Activated CD4-positive, alpha-beta memory T cell treated with anti-CD3 and anti-CD28 coated beads, Interleukin-2, amount 10 ng/mL, durations not matched to agents 7 days and 5 days (primary cell): ENCODE measurements at places on chromosomes 6 and 20.

DNA sequence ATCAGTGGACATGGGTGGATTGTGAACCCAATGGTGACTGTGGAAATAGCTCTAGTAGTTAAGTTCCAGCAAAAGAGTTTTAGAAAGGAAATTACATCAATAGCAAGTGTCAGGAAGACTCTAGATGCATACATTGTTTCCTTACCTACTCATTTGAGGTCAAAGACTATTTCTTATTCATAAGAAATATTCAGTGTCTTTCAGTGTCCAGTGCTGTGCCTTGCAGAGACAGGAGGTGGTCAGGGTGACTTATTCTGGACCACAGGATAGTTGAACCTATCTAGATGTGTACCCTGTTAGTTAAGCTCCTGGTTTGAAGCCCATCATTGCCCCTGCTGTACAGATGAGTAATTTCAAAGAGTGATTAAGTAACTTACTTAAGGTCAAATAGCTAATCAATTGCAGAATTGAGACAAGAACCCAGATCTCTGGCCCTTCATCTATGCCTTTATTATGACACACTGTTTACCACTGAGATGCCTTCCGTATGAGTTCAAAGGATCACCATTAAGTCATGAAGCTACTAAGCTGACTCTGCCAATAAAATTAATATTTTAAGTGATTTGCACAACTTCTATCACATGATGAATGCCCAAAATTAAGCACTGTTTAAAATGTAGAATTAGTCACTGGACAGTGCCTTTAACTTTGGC lies 136.1 kb downstream of the PDSS2 start:
- no peak for DNase-seq

DNA sequence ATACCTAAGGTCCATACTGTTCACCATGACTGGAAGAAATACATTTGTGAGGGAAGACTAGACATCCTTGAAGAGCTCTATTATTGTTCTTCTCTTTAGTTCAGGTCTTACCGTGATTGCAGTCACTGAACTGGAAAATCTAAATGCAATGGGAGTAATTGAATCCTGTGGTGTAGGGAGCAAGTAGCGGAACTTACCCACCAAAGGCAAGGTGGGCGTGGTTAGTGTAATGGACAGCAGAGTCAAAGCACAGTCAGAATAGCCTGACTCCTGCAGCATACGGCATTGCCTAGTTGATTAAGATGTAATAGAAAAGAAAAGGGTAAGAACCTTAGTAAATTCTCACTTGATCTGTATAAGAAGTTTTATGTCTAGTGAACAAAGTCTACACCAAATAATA lies 679.7 kb upstream of the EPHA7 start:
- no peak for DNase-seq

DNA sequence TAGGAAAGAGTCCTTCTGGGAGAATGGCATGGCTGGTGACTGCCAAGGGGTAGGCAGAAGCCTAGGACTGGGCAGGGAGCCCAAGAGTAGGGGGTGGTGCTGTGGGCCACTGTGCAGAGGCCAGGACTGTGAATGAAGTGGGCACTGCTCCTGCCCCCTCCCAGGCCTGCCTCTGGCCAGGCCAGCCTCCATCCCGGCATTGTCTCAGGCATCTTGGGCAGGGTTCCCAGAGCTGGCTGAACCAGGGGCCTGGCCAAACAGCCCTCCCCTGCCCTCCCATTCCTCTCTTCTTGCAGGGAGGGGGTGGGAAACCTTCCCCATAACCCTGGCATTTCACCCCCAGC lies 81.6 kb downstream of the MRPL14 start:
- DNase-seq, result no peak

DNA sequence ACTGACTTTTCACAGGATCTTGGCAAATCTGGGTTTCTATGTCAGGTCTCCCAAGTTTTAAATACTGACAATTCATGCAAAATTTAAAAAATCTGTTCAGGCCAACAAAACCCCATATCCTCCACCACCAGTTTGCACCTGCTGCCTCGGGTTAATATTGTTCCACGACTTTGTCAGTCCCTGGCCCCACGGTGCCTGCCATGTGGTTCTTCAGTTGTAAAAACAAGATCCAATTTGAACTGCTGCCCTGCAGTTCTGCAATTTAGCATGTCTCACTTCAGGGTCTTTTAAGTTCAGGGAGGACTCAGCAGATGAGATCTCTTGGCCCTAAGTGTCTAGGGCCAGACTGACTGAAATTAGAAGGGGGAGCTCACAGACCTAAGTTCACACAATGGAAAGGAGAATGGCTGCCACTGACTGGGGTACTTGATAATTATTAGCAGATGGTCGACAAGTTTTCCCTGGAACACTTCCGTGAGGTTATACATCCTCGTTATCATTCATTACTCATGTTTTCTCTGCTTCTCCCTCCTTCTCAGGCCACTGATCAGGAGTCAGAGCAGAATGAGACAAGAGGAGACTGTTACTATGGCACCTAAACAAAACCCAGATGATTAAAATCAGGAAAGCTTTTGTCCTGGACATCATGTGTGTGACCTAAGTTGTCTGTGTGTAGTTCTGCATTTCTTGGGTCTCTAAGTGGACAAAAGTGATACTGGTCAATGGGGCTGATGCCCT lies 223.6 kb downstream of the KIF16B start:
- DNase-seq, result no peak

DNA sequence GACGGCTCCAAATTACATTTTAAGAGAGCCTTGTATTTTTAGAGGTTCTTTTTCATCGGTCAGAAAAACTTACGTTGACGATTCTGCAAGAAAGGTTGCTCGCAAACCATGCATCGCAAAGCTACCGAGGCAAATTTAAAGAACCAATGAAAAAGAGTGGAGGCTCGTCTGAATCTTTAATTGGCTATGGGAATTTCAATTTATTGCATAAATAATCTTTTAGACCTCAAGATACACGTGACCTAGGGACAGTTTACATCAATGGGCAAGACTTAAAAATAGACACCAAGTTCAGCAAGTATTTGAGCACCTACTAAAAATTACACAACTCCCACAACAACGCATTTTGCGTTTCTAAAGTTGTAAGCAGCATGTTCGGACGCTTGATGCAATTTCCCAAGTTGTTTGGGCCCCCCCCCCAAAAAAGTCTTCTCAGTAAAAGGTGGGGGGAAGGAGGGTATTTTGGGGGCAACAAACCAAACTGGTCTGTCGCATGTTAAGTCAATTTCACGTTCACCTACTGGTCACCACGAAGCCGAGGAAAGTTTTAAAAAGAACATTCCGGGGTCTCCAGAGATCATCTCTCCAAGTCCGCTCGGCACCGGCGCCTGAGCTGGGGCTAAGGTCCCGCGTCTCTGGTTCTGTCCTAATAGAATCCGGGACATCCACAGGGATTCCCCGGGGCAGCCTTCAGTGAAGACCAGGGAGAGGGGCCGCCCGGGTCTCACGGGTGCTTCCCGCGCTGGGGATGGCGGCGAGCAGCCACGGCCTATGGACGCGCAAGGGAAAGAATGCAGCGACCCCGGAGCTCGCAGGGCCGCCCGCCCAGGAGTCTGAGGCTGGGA lies 851 bp downstream of the SNX5 start:
- DNase-seq, result no peak

- DNase-seq, result no peak
Observed at GRCh38 chr6:138522611-138523010, 23.3 kb upstream of the NHSL1 start.

- DNase-seq, result no peak
Observed at GRCh38 chr6:36798852-36799251, 40.4 kb downstream of the CPNE5 start.

DNA sequence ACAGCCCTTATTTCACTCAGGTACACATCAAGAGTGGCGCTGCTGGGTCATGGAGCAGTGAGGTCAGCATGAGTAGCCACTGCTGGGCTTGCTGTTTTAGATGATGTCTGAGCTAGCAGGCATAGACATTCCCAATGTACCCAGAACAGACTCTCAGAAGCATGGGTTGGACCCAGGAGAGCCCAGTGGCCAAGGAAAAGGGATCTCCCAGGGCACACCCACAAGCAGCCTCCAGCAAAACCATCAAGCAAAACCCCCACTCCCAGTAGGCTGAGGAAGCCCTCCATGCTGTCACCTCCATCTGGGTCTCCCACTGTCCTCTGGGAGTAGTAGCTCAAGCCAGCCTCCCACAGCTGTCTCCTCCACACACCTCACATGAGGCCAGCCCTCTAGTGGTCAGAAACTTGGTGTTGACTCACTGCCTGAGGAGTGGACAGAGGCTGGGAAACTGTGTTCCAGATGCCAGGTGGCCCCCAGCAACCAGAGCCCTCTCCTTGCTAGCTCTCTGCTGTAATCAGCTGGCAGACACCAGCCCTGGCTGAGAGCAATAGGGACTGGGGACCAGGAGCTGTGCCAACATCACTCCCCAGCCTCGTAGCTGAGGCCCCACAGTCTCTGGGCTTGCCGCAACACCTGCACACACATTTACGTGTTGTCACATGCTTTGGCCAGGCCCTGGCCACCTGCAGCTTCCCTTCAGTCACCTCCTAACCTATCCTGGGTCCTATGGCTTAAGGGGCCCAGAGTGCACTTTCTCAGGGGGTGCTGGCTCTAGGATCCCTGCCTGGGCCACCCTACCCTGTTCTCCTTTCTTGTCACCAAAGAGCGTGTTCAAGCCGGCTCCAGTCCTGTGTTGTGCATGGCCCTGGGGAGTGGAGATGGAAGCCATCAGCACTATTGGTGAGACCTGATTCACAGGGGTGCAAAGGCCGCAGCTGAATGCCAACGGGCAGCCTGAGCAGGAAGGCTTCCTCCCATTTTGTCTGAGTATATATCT lies 1.9 kb upstream of the AP5S1 start:
- DNase-seq, result no peak

GRCh38 chr20:51487076-51487475 lies 55.4 kb downstream of the NFATC2 start:
- no peak for DNase-seq

- DNase-seq, result peak; percentile 45
Observed at GRCh38 chr6:142947714-142948480, 2.9 kb upstream of the HIVEP2 start.

GRCh38 chr20:23350904-23351838 lies 580 bp downstream of the NXT1 start:
- peak; percentile 68 for DNase-seq

DNA sequence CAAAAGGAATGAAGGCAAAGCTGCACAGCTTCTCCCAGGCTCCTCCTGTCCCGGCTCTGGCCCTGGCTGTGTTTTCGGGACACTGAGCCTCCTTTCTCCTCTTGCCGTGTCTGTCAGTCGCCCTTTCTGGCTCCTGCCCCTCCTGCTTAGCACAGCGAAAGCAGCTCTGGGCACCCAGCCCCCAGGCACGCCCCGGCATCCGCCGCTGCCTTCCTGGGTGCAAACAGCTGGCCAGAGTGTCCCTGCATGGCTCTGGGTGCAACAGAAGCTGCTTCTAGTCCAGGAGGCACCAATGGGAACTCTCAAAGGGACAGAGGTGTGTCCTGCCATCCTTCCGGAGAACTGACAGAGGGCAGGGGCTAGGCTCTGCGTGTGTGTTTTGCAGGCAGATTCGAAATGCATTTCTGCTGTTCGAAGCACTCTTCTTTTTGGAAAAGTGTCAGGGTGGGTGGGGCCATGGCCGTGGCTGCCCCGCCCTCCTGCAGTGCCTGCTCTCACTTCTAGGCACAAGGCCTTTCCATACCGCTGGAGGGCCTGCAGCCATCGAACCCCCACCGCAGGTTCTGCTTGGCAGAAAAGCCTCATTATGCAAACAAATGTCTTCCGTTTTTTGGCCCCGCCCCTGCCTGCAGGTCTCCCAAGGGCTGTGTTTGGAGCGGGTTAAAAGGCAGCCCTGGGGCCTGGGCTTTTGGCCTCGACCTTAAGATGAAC lies 15.5 kb downstream of the COL9A3 start:
- DNase-seq, result no peak

DNA sequence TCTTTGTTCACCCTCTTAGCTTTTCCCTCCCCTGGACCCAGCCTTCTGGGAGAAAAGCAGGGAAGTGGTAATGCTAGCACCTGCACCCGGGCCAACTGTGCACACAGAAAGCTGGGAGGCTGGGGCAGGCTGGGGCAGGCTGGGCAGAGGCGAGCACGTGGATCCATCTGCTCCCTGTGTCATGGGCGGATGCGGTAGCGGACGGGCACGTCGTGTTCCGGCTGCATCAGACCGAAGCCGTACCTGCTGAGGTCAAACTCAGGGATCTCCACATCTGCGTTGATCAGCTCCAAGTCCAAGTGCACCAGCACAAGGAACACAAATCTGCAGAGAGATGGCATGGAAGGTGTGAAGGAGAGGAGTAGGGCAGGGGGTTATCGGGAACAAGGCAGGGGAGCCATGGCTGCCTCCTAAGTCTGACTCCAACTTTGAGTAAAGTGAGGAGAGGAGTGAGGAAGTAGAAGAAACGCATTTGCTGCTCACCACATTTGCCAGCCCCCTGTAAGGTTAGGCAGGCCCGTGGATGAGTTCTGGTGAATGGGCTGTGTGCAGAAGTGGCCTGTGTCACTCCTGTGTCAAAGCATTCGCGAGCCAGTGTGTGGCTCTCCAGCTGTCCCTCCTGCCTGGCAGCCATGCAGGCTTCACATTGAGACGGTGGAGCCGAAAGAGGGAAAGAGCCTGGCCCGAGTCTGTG lies 25.4 kb upstream of the KCNB1 start:
- DNase-seq, result no peak

GRCh38 chr6:5271926-5272325 lies 10.6 kb downstream of the FARS2 start:
- no peak for DNase-seq

- DNase-seq, result peak; percentile 73
Observed at GRCh38 chr20:50575865-50576720, 65.9 kb downstream of the PTPN1 start.

- DNase-seq, result peak; percentile 22
Observed at GRCh38 chr6:150252714-150253444, 110.0 kb downstream of the PPP1R14C start.

DNA sequence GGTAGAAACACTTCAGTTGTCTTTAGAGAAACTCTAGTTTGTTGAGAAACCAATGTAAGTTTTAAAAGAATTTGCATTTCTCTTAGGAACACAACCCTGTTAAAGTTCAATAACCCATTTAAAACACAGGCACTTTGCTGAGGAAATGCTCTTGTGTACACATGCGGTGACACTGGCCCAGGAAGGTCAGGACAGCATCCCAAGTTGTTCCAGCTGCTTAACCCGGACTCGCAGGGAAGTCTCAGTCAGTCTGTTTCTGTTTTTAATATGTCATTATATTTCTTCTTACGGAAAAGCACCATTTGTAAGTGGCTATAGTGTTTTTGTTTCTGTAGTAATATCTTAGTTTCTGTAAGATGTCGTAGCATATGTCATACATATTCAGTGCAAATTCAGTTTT lies 36.9 kb downstream of the RIN2 start:
- no peak for DNase-seq

DNA sequence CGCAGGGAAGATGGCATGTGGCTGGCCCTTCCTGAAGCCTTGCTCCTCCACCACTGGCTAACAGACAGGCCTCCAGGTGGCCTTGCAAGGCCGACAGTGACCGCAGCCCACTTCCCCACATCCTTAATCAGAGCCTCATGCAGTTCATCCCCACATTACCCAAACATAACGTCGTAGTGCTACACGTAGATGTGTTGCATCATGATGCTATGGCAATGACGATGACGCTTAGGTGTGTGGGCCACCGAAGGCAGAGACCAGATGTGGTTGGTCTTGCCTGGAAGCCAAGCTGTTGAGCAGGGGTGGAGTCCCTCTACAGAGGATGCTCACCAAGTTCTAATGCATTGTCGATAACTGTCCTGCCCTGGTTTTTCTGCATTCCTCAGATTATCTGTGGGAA lies 5.6 kb downstream of the CD93 start:
- no peak for DNase-seq
